Omental fat pad (tissue), 4 donors: ENCODE measurements at places on chromosomes 5 and 9. TPM values are rescaled to one million over a fixed set of nuclear protein-coding genes. Genes with fewer than 3 reads are reported as not detected.

KLF4 gene
- 352 TPM for total RNA-seq

PROB1 gene
- total RNA-seq: 0.94 TPM

- DNase-seq: no peak
These were observed 91.6 kb downstream of the DMAC1 start for GRCh38 chr9:7707934-7708333.

GRCh38 chr5:143898916-143899591, 87.1 kb downstream of the HMHB1 start:
- no peak for DNase-seq

- DNase-seq: no peak
These were observed 14.2 kb downstream of the HOMER1 start for GRCh38 chr5:79499640-79500273.

DNA sequence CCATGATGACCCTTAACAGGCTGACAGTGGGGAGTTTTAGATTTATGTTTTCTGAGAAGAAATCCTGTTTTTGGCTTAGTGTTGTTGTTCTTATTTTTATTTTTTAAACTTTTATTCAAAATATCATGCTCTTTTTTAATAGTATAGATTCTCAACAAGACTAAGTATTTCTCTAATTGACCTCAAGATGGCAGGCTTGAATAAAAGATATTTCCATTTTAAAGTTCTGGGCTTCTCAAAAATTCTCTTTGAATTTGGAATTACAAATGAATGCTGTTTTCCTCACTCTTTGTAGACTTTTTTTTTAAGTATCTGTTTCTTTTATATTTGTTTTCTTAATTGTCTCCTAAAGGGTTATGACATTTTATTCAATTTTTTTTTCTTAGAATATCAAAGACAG, 50.0 kb upstream of the SH3GL2 start:
- no peak for DNase-seq
